ENCODE measurements at places on chromosomes 3 and 15.

- no peak for DNase-seq
Measured at GRCh38 chr15:60283936-60284335, 113.8 kb downstream of the ANXA2 start.

DNA sequence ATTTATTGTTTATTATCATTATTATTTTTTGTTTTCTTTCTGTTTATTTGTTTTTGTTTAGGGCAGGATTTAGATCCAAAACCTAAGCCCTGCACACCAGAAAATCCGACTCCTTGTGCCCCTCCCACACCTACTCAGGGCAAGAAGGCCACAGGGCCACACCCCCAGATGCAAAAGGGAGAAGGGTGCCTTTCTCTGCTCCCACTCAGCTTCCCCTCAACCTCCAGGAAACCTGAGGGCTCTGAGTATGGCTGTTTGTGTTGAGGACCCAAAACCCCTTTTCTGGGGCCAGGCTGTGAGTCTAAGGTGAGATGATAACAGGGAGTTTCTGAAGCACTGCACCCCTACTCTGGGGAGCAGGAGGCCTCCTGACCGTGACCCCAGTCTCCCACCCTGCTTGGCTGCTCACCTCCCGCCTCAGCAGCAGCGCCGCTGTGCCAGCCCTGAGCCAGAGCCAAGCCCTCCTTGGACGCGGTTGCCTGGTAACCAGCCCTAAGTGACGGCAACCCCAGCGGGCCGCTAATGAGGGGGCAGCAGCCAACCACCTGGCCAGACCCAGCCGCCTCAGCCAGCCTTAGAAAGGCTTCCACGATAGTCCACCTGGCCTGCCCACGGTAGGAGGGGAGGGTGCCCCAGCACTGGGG, 6.4 kb upstream of the C15orf39 start:
- no peak for DNase-seq

- no peak for DNase-seq
Measured at GRCh38 chr15:40985541-40986330, 32.5 kb downstream of the CHAC1 start.

DNA sequence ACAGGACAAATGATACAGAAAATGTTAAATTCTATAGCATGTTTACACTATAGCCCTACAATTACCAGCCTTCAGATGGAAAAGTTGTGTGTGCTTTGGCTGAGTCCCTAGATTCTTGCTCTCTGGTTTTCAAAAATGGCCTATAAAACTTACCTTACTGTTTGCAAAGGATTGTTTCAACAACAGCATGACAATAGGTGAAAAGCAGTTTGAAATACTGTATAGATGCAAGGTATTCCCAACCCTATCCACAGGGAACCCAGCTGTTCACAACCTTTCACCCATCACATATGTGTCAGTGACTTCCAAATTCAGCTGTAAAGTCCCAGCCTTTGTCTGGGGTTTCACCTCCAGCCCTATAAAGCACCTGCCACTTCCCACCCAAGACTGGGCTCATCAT, 97.3 kb downstream of the NEK10 start:
- DNase-seq = no peak

DNA sequence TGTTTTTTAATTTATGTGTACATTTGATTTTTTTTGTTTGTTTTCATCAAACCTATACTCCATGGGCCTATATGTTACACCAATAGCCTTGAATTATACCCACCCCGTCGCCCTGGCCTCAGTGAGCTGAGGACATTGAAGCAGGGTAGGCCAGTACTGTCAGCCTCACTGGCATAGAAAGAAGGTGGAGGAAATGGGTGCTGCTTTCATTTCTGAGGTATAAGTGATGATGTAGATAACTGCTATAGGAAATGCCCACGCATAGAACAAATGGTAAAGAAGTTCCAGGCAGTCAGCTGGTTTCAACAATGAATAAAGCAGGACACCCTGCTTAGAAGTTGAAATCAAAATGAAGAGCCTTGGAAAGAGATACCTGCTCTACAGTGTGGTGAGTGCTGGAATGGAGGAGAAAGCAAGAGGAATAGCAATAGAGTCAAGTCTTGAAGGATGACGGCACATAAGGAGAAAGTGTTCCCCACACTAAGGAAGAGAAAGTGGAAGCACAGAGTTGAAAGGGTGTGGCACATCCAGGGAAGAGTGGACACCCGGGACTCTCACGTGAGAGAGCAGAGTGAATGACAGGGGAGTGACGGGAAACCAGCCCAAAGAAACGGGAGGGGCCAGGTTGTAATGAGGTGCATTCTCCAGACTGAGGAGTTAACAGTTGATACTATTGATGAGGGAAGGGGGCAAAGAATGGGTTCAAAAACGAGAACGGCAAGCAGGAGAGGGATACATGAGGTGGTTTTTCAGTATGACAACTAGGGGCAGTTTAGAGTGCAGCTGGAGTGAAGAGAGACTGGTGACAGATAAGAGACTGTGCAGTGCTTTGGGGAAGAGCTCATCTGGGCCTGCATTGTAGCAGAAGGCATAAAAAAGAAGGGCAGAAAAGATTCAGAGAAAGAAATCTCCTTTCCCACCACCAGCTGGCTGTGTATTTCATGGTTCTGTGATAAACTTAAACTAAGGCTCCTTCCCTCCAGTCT, 70.5 kb downstream of the KLHL25 start:
- DNase-seq = no peak

DNA sequence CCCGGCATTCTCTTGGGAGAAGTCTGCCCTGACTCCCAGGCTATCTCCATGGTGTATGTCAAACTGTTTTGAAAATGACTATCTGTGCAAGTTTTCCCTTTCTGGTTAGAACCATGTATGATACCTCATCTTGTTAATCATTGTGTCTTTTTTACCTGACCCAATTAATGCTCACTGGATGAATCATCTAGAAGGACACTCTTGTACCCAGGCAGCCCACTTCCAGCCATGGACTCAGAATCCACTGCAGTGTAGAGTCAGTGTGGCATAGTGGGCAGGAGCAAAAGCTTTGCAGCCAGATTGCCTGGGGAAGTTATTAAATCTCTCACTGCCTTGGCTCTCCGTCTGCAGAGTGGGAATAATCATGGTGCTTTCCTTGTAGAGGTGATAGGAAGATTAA, 1.2 kb downstream of the FAM3D start:
- no peak for DNase-seq

DNA sequence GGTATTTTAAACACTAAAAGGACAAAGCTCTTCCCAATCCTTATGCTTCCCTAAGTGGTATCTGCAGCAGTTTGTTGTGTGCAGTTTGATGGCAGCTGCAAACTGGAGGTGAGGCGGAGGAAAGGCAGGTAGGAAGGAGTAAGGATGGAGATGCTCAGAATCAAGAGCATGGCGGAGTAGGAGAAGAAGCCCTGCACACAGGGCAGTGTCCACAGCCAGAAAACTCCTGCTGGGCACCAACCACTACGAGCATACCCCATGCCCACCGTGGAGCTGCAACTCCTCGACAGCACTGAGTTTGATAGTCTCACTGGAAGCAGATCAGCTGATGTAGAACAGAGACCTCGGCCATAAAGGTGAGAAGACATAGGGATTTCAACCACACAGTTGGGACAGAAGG, 30.3 kb upstream of the ESYT3 start:
- no peak for DNase-seq

DNA sequence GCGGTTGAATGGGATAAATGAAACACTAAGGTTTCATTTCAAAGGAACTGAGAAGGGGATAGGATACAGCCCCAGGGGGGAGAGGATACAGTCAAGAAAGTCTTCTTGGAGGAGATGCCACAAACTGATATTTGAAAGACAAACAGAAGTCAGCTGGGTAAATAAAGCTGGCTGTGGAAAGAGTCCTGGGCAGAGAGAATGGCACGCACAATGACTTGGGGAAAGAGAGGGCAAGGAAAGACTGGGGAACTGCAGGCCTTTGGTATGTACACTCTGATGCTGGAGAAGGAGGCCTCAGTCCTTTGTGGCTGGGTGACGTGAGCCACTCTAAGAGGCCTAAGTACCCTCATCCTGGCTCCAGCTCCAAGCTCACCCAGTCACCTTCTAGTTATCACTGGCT, 45.2 kb upstream of the LMCD1 start:
- no peak for DNase-seq

- DNase-seq = no peak
Measured at GRCh38 chr3:100403362-100404249, 2.3 kb downstream of the LNP1 start.

DNA sequence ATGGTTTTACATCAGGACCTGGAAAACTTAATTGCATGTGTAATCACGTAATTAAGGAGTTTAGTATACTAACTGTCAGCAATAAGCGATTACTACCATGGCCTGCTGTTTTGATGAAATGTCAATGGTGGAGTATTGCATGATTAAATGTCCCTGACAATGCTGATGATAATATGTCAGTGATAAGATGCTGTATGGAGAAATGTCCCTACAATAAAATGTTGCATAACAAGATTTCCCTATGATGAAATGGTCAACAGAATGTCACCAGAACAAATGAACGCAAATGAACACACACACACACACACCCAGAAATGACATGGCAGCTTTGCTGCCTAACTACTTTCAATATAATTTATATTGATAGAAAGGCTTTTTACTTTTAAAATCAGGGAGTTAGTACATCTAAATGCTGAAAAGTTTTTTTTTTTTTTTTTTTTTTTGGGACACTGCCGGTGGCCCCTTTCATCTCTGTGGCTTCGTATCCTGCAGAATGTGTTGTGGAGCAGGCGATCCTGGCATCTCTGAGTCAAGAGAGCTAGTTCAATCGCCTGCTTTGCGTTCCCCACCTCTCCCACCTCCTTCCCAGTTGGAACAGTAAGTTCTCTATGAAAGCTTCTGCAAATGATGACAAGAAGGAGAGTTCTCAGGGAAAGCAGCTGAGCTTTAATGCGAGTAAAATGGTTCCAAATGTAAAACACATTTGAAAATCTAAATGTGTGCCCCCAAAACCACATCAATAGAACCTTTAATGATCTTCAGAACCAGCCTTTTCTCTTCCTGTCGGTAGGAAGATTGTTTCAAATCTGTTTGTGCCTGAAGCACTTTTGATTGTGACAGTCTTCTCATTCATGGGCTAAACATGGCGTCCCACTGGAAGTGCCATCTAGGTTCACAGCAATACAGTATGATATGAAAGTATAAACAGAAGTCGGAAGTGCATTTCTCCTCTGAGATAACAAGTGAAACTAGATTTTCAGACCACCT, 170.1 kb upstream of the GBE1 start:
- DNase-seq = no peak

DNA sequence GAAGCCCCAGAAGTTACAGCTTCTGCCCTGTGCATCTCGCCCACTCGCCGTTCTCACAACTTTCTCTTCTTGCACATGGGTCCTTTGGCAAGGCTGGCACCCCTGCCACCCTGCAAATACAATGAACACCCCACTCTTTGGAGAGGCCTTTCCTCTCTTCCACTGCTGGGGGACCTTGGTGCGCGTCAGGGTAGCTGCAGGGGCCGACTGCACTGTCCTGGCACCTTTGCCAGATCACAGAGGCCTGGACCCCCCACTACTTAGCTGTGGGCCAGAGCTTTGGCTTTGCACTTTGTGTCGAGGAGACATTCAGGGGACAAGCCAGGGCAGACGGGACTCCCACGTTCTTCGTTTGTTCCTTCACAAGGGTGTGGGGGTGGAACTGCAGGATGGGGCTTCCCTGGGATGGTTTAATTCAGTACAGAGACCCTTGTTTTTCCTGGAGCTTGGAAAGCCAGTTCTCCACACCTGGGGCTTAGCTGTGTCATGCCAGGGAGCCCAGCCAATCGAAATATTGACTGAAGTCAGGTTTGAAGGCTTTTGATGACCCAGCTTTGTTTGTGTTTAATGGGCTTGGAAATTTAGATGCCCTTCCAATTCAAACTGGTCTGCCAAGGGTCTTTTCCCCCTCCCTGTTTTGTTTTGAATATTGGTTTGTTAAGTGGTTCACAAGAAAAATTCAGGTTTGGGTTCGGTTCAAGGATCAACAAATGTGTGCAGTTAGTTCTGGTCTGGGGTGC, 256.1 kb upstream of the TLE3 start:
- no peak for DNase-seq

- DNase-seq = no peak
Measured at GRCh38 chr15:67779549-67780111, 45.7 kb upstream of the SKOR1 start.

- no peak for DNase-seq
Measured at GRCh38 chr15:95975212-95975611, 355.3 kb upstream of the NR2F2 start.

DNA sequence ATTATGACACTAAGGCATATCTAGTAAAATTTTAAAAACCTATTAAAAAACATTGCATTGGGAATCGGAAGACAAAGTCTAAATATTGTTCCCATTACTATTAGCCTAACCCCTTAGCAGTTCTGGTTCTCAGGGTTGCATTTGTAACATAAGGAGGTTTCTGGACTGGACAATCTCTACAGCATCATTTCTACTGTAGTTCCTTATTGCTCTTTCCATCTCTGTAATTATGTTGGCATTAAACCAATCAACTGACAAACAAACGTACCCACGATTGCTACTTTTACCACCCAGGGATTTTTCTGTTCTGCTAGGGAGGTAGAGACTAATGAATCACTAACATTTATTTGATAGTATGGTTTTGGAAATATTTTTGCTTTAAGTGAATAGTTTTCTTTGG, 190.8 kb downstream of the CBLB start:
- no peak for DNase-seq

- no peak for DNase-seq
Measured at GRCh38 chr15:36882487-36883131, 217.7 kb downstream of the MEIS2 start.

DNA sequence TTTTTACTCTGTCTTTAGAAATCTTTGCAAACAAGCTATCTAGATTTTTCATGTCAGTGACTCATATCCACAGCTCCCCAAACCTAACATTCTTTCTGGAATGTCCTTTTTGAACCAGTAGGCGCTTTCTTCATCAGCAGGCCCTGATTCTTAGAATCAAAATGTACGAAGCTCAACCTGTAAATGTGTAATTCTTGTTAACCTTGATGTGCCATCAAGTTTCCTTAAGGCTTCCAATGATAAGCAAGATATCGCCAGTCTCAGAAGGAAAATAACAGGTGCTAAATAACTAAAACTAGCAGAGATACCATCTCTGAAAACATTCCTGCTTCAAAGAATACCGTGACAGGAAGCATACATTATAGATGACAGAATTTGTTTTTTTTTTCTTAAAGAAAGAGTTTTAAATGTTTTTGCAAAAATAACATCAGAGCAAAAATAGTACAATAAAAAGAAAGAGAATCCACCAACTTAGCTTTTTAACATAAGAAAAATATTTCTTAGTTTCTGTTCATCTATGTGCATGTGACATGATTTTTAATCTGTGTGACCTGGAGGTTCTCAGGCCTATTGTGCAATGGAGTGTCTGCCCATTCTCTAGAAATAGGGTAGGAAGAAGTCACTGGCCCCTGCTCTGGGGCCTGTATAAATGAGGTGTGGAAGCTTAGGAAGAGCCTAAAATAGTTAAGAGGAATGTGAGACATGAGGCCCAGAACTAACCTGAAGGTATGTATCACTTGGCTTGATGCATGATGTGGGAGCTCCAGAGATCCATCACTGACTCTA, 14.7 kb upstream of the SECISBP2L start:
- DNase-seq = no peak
